CD8-positive, alpha-beta memory T cell (primary cell): ENCODE measurements at places on chromosomes 5 and 9. TPM values are rescaled to one million over a fixed set of nuclear protein-coding genes. Genes with fewer than 3 reads are reported as not detected.

Gene SLC34A3
- not detected for total RNA-seq

Gene IL31RA
- total RNA-seq: not detected

Gene TRIM36
- total RNA-seq: 0.58 TPM

Gene ALG2
- total RNA-seq: 33.2 TPM

Gene SEMA6A
- total RNA-seq: not detected

Gene NTNG2
- total RNA-seq: 2.0 TPM

Gene ADGRD2
- not detected for total RNA-seq

Gene AHRR
- 38.2 TPM for total RNA-seq

Gene TLX3
- total RNA-seq: not detected

Gene SPOCK1
- total RNA-seq: not detected

Gene PHF24
- total RNA-seq: not detected

Gene TMEM171
- total RNA-seq: not detected

Gene OR1J2
- total RNA-seq: not detected

Gene DIRAS2
- total RNA-seq: not detected

Gene ESM1
- total RNA-seq: 0.37 TPM
